ENCODE measurements at places on chromosomes 4 and X.
A peak's percentile ranks its signal among the peaks of the same experiment; 100 is the strongest.

GRCh38 chrX:85109235-85109634 is 105.6 kb downstream of the APOOL start:
- H3K27ac ChIP-seq, result no peak overlapping the region
- no peaks in the 10 kb centered on the region for H3K4me1 ChIP-seq
- DNase-seq, result no peak
- H3K4me3 ChIP-seq, result no peak overlapping the region

DNA sequence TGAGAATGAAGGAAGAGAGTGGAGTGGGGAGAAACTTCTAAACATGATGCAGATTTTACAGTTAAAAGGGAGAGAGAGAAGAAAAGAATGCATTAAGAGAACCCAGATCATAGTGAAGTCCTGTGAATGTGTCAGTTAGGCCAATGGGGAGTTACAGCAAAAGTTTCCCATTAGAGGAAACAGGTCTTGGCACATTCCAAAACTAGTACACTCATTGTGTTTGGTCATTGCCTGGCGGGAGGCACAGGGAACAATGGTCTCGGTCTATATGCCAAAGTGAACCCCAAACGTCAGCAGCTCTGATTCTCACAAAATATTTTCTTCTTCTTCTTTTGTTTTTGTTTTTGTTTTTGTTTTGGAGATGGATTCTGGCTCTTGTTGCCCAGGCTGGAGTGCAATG is 284.5 kb upstream of the CTSO start:
- H3K36me3 ChIP-seq, result peaks cover 3% of the 10 kb centered on the region
- no peak overlapping the region for H3K4me3 ChIP-seq
- no peak overlapping the region for H3K27ac ChIP-seq
- DNase-seq, result no peak
- H3K27me3 ChIP-seq, result no peaks in the 10 kb centered on the region

- H3K27me3 ChIP-seq, result peaks cover 7% of the 10 kb centered on the region
- H3K27ac ChIP-seq, result no peak overlapping the region
- no peak overlapping the region for H3K4me3 ChIP-seq
- no peak for DNase-seq
- H3K36me3 ChIP-seq, result no peaks in the 10 kb centered on the region
- peaks cover 8% of the 10 kb centered on the region for H3K4me1 ChIP-seq
Observed at GRCh38 chrX:20067709-20068561, 48.8 kb downstream of the MAP7D2 start.

DNA sequence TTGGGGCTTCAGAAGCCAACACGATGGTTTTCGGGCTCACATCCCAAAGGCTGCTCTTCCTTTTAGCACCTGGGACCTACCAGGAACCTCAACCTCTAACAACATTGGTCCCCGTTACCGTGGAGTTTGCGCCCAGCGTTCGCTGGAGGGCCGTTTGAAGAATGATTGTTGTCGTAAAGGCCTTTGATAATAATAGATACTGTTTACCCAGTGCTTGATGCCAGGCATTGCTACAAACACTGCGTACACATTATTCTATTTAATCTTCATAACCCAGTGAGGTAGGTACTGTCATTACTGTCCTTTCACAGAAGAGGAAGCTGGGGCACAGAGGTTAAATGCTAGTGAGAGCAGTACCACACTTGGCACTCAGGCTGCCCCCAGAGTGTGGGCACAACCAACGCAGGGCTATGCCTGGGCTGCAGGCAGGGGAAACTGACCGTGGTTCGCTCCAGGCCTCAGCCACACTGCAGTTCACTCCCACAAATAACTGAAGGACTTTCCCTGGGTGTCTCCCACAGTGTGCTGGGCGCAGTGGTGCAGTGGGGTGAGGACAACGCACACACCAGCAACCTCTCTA is 1.0 kb upstream of the ACSL1 start:
- no peaks in the 10 kb centered on the region for H3K27me3 ChIP-seq
- H3K4me3 ChIP-seq, result peak overlapping the region; percentile 93
- DNase-seq, result peak; percentile 11
- no peaks in the 10 kb centered on the region for H3K36me3 ChIP-seq
- peaks cover 43% of the 10 kb centered on the region for H3K4me1 ChIP-seq

DNA sequence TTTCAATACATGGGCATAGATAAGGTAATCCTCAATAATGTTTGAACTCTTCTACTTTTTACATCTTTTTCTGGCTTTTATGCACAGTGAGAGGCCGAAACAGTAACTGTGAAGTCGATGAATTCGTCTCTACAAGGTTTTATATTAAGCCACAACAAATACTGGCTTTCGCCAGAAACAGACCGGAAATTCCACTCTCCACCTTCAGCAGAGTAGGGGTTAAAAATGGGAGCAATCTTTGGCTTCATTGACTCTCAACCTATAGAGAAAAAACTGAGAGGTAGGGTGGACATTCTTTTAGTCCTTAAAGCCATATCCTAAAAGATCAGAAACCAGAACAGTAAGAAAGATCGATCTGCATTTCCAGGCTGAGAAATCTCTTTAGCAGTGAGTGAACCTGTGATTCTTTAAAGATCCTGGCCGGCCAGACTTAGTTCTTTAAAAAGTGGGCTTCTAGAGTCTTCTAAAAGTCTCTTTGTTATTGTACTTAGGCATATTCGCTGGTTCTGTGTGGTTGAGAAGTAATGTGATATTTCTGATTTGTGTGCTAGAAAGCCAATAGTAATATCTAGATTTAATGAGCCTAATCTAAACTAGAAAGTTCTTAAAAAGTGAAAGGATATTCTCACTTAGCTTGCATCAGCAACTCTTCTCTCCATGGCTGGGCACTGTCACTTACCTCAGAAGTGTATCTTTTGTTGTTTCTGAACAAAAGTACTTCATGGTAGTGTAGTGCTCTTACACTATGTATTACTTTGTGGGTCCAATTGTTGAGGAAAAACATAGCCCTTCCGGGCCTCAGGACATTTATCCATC is 2.0 kb downstream of the HSPA4L start:
- peaks cover 21% of the 10 kb centered on the region for H3K4me1 ChIP-seq
- H3K27ac ChIP-seq, result no peak overlapping the region
- no peak for DNase-seq
- H3K4me3 ChIP-seq, result peak overlapping the region; percentile 90
- peaks cover 3% of the 10 kb centered on the region for H3K36me3 ChIP-seq

GRCh38 chr4:67103001-67103747 is 442.1 kb downstream of the CENPC start:
- no peak for DNase-seq
- H3K27ac ChIP-seq, result no peak overlapping the region
- no peaks in the 10 kb centered on the region for H3K27me3 ChIP-seq
- H3K4me3 ChIP-seq, result no peak overlapping the region

DNA sequence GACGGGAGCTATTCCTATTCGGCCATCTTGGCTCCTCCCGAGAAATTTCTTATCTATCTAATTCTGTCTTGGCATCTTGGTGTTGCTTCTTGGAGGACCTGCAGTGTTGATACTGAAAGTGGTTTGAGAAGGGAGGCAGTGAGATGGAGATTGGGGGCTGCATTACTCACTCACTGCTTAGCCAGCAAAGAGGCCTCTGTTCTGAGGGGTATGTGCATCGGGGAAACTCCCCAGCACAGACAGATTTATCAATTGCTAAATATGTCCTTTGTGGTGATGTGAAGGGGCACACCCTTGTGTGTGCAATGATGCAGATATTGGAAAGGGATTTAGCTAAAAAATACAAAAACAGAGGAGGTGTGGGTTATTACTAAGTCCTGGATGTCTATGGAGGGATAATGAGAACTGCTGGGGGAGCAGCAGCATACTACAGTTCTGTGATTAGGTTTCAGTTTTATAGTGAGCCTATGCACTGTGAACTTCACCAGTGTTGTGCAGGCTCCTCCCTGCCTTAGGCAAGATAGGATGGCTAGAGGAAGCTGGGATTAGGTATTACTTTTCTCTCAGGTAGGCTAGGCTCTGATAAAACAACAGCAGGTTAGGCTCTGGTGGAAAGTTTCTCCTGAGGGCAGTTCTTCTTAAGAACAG is 279.0 kb downstream of the HS3ST1 start:
- H3K36me3 ChIP-seq, result no peaks in the 10 kb centered on the region
- no peak for DNase-seq
- no peak overlapping the region for H3K27ac ChIP-seq
- H3K4me3 ChIP-seq, result no peak overlapping the region
- peaks cover 8% of the 10 kb centered on the region for H3K27me3 ChIP-seq
- H3K4me1 ChIP-seq, result no peaks in the 10 kb centered on the region

GRCh38 chr4:47562297-47562696 is 77.2 kb downstream of the ATP10D start:
- H3K4me1 ChIP-seq, result no peaks in the 10 kb centered on the region
- H3K27me3 ChIP-seq, result no peaks in the 10 kb centered on the region
- H3K27ac ChIP-seq, result no peak overlapping the region

DNA sequence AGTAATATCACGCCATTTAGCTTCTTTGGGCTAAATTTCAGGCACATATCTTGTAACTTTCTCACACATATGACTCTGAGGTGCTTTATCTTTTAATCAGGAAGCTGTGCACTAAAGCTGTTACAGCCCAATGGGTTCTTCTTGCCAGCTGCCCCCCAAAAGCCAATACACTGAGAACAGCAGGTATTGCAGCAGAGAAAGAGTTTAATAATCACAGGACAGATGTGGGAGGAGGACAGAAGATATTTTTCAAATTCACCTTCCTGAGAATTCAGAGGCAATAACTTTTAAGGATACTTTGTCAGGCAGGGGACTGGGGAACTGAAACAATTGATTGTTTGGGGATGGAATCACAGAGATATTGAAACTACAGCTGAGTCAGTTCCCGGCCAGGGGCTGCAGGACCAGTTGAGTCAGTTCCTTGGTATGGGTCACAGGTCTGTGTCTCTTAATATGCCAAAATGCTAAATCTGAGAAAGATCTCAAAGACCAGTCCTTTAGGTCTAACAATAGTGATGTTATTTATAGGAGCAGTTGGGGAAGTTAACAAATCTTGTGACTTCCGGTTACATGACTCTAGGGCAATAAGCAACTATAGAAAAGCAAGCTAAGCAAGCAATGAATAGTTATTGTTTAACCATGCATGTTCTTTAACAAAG is 28.1 kb downstream of the DDIT4L start:
- no peak for DNase-seq
- no peaks in the 10 kb centered on the region for H3K36me3 ChIP-seq
- no peak overlapping the region for H3K27ac ChIP-seq
- peaks cover 8% of the 10 kb centered on the region for H3K4me1 ChIP-seq
- H3K27me3 ChIP-seq, result peaks cover 15% of the 10 kb centered on the region

GRCh38 chr4:185421366-185422124 is 4.2 kb downstream of the UFSP2 start:
- no peak overlapping the region for H3K4me3 ChIP-seq
- H3K36me3 ChIP-seq, result peaks cover 11% of the 10 kb centered on the region
- DNase-seq, result no peak
- H3K27me3 ChIP-seq, result no peaks in the 10 kb centered on the region
- H3K27ac ChIP-seq, result peak overlapping the region; percentile 13
